ENCODE measurements at places on chromosomes 1 and 21.

DNA sequence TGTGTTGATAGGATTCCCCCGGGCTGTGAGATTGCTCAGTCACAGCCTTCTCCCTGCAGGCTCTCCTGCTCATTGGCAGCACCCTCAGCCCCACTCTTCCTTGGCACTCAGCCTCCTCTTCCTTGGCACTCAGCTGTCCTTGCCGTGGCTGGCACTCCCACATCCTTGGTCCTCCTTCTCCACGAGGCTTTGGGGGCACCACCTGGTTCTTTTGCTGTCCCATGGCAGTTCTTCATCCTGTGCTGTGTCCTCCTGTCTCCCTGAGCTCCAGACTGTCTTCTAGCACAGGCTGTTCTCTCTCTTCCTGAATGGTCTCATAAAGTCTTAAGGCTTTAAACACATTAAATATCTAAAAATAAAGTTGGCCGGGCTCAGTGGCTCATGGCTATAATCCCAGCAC is 27.0 kb downstream of the PKNOX1 start:
- DNase-seq: no peak

GRCh38 chr1:42845866-42846256 is 552 bp upstream of the ZNF691 start:
- DNase-seq: no peak

DNA sequence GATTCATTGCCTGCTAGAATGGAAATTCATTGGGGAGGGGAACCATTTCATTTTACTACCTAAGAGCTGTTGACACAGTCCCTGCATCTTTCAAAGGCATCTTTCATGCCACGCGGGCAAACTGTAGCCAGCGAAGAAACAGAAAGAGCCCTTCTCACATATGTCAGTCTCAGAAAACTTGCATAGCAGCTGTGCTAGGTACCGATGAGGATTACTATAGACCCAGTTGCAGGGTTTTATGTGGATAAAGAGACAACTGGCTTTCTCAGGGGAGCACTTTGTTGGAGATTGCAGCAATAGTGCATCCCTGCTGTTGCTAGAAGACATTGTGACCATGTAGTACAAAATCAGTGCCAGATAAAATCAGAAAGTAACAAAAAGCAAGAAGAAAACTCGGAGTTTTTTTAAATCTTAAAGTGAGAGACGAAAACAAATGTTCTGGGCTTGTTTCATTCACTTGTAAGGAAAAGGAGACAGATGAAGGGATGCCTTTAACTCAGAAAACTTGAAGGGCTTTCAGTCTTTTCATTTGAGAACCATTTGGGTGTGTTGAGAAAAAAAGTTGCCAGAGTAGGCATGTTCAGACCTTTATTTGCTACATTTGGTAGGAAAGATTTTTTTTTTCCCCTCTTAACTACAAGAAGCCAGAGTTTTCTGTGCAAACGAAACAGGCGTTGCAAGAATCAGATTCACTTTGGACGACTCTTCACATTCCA is 804.1 kb downstream of the USP25 start:
- DNase-seq: no peak

- DNase-seq: no peak
Observed at GRCh38 chr1:213127074-213127473, 76.0 kb downstream of the RPS6KC1 start.

- DNase-seq: no peak
Observed at GRCh38 chr1:218414060-218414728, 69.1 kb downstream of the TGFB2 start.

DNA sequence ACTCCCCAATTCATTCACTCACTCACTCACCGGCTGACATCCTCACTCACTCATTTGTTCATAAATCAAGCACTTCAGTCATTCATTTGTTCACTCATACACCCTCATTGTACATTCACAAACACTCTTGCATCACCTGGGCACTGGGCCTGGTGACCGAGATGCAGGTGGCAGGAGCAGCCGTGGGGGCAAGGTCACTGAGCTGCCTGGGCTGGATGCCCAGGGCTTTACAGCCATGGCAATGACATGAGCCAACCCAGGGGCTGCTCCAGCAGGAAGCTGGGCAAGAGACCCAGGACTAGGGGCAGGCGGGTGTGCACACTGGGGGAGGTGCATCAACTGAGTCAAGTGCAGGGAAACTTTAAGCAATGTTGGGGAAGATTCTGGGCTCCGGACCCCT is 113.6 kb upstream of the IGSF21 start:
- no peak for DNase-seq

DNA sequence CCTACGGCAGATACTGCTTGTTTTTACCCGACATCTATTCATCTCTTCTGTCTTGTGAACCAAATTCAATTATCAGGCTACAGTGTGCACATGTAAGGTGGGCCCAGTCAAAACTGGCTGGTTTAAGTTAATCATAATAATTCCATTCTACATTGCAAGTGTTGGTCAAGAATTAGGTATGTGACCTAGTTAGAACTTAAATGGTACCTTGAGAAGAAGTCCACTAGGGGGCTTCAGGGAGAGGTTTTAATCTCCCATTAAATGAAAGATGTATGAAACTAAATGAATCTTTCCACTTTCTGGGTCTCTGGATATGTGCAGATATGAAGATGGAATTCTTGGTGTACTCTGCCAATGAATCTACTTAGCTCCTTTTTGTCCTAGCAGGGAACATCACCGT is 187.1 kb downstream of the CDC42BPA start:
- DNase-seq: no peak

DNA sequence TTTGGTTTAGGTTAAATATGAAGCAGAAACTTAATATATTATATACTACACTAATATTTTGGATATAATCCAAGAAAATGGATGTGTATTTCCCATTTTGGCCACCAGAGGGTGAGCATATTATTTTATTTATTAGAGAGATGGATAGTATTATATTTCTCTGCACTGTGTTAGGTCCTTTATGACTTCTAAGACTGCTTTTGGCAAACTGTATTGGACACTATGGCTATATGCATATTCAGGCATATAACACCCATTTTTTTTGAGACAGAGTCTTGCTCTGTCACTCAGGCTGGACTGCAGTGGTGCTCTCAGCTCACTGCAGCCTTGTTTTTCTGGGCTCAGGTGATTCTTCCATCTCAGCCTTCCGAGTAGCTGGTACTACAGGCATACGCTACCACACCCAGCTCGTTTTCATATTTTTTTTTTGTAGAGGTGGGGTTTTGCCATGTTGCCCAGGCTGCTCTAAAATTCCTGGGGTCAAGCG is 17.8 kb upstream of the PGM1 start:
- no peak for DNase-seq

- DNase-seq: no peak
Observed at GRCh38 chr1:31183927-31184554, 55.6 kb downstream of the NKAIN1 start.

GRCh38 chr1:25458541-25459298 is 28.0 kb downstream of the MACO1 start:
- DNase-seq: no peak

- DNase-seq: no peak
Observed at GRCh38 chr1:30909365-30910068, 959 bp upstream of the SDC3 start.

DNA sequence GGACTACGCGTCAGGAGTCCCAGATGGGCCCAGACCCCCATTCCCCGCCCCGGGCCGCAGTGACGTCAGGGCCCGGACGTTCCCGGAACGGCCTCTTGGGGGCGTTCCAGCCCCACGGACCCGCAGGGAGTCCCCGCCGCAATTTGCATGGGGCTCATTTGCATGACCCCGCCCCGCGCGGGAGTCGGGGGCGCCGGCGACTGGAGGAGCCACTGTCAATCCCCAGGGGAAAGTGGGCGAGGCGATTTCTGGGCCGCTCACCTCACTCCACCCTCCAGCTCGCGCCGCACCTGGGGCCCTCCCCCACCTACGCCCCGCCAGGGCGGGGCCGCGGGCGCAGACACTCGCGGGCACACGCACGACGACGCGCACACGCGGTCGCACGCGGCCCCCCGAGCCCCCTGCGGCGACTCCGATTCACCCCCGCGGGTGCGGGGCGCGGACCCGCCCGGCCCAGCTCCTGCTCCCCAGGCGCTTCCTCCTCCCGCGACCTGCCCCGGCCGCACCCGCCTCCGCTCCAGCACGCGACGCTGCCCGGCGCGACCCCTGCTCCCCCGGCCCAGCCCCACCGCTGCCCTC is 13.2 kb downstream of the AGRN start:
- DNase-seq: no peak

- no peak for DNase-seq
Observed at GRCh38 chr1:149916898-149917252, 769 bp downstream of the SV2A start.

GRCh38 chr1:156942176-156942575 is 21.7 kb downstream of the LRRC71 start:
- no peak for DNase-seq

- DNase-seq: no peak
Observed at GRCh38 chr1:2025491-2025981, 6.4 kb downstream of the GABRD start.

GRCh38 chr1:242412921-242413320 is 111.6 kb downstream of the PLD5 start:
- no peak for DNase-seq

GRCh38 chr21:15964236-15964855 is 234.6 kb downstream of the USP25 start:
- no peak for DNase-seq

- no peak for DNase-seq
Observed at GRCh38 chr1:171790318-171790717, 8.9 kb downstream of the METTL13 start.

GRCh38 chr1:51214615-51215131 is 21.4 kb upstream of the RNF11 start:
- no peak for DNase-seq

GRCh38 chr1:31689379-31689778 is 14.4 kb downstream of the COL16A1 start:
- no peak for DNase-seq

DNA sequence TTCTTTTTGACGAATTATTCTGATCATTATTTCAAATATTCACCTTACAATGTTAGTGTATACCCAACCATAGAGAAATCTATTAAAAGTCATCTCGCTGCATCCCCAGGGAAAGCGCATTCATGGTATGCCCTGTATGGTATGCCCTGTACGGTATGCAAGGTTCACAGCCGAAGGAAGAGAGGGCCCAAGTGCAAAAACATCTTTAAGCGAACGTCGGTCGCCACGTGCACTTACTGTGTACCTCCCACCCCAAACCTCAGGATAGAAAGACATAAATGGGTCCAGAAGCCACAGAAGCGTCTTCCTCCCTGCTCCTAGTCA is 14.4 kb downstream of the HLX start:
- no peak for DNase-seq

DNA sequence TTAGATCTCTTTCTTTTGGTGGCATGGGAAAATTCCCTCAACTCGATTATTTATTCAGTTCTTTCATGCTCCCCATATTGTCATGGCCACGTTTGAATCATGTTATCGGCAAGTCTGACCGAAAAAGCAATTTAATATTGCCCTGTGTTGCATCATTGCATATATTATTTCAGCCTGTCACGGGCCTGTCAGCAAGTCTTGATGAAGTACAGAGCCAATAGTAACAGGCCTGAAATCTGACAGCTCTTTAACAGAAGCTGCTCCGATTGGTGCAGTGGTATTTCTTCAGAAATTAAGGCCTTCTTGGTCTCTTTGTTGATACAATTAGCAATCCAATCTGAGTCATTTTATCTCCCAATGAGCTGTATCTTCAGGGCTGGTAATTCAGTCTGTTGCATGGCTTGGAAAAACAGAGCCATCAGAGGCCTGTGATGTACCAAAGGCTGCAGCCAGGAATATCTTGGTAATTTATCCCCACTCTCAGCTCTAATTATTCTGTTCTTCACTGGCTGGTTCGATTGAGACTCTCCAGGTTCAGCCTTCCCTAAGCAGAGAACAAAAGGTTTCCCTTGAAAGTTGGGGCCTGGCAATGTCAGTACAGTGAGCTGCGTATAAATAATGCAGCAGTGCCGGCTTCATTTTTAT is 149.5 kb downstream of the FGGY start:
- DNase-seq: no peak

GRCh38 chr1:167629681-167630567 is at the start of gene RCSD1:
Gene RCSD1, plus strand, starts transcription at chr1:167630232. Its CDS starts 192 bp downstream, at chr1:167630424.
- DNase-seq: no peak

DNA sequence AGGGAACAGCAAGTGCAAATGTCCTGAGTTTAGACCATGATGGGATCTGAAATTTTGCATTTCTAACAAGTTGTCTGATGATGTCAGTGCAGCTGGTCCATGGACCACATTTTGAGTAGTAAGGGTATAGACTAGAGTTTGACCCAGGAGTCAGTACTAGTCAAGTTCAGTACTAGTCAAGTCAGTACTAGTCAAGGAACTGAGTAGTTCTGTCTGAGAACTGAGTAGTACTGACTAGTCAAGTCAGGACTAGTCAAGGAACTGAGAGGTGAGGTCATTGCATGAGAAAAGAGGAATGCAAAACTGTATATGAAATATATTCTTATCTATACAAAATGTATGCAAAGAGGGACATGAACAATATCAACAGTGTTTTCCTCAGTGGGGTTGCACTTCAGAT is 34.1 kb downstream of the TSEN15 start:
- no peak for DNase-seq

GRCh38 chr21:14120091-14120734 is 90.5 kb downstream of the LIPI start:
- DNase-seq: no peak

- no peak for DNase-seq
Observed at GRCh38 chr1:44677201-44677766, 2.8 kb downstream of the ARMH1 start.

DNA sequence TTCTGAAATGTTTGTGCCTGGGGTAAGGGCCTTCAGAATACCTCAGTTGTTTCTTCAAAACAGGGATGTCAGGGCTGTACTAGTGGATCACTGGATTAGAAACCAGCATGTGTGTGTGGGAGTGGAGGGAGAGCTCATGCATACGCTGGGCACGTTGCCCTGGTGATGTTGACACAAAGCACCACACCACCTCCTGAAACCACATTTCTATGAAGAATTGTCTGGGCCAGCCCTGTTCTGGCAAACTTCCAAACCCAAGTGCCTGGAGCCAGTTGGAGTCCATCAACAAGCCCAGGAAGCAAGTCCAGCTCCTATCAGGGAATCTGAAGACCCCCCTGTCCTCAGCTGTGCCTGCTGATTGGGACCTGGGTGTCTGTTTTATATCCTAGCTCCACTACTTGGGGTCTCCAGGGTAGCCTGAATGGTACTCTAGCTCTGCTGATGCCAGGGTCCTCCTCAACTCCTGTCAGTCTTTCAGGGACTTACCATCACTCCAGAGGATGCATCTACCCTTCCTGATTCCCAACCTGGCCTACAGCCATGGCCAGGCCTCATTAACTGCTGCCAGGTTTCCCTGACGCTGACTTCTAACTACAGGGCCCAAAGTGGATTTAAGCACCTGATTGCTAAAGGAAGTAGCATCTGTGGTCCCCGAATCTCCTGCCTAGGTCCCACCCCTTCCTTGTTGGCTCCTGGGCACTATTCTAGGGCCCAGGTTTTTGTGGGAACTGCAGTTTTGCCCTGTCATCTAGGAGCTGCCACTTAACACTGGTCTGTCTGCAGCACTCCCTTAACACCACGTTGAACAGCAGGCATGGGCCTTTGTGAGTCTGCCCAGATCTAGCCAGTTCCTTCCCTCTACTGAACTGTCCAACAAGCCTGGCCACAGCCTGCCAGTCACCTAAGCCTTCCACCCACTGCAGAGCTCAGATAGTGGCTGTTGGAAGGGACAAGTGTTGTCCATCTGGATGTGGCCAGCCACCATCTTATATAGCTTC is 45.5 kb downstream of the LPAR3 start:
- no peak for DNase-seq
